ENCODE measurements at places on chromosomes 1 and 21.

- no peak for DNase-seq
Measured at GRCh38 chr1:51952638-51953037, 37.9 kb downstream of the RAB3B start.

GRCh38 chr1:67892476-67893125 lies 59.3 kb upstream of the GNG12 start:
- DNase-seq: no peak

DNA sequence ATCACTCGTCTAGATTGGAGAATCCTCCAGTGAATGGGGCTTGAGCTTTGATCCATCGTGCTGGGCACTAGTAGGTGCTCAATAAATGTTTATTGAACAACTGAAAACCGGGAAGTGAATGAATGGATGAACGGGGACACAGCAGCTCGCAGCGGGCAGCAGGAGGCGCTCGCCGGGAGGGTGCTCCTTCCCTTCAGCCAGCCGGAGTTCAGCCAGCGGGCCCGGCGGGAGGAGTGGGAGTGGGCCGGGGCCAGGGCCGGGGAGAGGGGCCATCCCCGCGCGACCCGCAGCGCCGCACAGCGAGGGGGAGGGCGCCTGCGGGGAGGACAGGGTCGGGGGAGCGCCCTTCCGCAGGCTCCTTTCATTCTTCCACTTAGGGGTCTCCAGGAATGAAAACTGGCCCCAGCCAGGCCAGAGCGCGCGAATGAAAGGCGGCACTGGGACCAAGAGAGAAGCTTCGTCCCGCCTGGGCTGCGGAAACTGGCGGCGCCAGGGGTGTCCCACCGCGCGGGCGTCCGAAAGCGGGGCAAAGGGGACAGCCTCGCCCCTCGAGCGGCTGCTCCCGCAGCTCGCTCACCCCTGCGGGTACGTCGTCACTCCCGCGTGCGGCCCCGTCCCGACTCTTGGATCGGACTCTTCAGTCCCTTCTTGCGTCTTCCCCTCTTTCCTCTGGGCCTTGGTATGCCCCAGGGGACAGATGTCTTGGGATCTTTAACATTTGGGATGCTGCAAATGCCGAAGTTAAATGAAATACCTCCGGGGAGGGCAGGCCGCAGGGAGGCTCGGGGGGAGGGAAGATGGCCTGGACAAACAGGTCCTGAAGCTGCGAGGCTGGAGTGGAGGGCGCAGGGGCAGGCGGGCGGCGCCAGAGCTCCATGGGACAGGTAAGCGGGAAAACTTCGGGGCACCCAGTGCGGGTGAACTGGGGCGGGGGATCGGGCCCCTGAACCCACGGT lies 3.6 kb upstream of the INAVA start:
- no peak for DNase-seq

DNA sequence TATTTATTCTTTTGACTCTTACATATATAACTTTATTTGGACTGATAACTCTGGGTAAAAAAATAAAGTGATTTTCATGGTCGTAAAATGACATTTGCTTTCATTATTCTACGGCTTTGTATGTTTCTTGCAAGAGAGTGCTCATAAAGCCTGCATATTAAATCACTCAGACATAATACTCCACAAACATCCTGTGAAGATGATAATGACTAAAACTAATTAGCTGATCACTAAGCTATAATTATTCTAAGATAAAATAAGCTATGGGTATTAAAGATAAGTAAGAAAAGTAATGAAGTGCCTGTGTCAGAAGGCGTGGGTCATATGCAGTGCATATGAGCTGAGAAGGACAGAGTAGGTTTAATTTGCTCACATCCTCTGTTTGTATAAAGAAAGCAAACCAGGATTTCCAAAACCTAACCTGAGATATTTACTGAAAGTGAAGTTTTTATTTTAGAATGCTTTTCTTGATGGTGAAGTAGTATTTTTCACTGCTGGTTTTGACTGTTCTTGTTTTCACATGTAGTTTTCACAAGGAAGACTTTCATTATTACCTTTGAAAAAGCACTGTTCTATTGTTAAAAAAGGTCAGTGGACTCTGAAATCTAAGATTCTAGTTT lies 278.8 kb downstream of the AMY1C start:
- DNase-seq: no peak

- DNase-seq: no peak
Measured at GRCh38 chr1:157274698-157275534, 136.7 kb upstream of the ETV3 start.

DNA sequence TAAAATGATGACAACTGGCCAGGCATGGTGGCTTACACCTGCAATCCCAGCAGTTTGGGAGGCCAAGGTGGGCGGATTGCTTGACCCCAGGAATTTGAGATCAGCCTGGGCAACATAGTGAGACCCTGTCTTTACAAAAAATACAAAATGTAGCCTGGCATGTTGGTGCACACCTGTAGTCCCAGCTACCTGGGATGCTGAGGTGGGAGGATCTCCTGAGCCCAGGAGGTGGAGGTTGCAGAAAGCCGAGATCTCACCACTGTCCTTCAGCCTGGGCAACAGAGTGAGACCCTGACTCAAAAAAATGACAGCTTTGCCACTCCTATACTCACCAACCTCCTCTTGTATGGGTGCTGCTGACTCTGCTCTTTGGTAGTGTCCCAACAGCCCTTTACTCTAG lies 18.6 kb downstream of the SYT11 start:
- DNase-seq: no peak

GRCh38 chr1:119333163-119333896 lies 35.3 kb upstream of the HAO2 start:
- DNase-seq: no peak

GRCh38 chr1:203028784-203029553 lies 2.7 kb downstream of the PPFIA4 start:
- no peak for DNase-seq

DNA sequence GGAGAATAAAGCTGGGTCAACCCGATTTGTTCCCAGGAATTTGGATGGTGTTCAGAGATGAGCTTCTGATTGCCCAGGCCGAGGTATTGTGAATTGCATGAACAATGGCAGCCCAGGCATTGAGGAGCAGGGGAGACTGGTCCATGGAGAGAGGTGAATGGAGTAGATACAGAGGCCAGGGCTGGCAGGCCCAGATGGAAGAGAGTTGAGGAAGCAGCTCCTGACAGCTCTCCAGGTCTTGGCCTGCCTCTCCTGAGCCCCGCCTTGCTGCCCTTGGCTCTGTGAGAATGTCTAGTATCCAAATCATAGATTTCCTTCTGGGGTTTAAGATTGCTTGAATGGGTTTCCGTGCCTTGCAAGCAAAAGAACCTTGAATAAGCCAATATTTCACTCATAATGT lies 11.5 kb downstream of the ABCA4 start:
- DNase-seq: no peak

GRCh38 chr1:98086156-98086555 lies 165.3 kb upstream of the DPYD start:
- no peak for DNase-seq

DNA sequence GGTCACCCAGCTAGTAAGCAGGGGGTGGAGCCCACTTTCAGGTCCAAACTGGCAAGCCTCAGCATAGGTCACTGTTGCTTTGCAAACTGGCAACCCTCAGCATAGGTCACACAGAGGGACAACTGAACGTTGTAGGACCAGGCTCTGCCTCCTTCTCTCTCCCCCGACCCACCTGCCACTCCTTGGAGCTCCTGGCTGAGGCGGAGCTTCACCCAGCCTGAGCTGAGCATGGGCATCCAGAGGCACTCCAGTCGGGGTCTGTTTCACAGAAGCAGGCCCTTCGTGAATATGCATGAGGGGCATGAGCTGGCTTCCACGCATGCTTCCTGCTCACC lies 24.2 kb downstream of the CAPZB start:
- no peak for DNase-seq

GRCh38 chr1:242602001-242602400 lies 77.5 kb upstream of the PLD5 start:
- DNase-seq: no peak

- DNase-seq: no peak
Measured at GRCh38 chr1:85585799-85586198, 5.2 kb downstream of the CCN1 start.

- no peak for DNase-seq
Measured at GRCh38 chr21:15221799-15222386, 157.1 kb upstream of the NRIP1 start.

DNA sequence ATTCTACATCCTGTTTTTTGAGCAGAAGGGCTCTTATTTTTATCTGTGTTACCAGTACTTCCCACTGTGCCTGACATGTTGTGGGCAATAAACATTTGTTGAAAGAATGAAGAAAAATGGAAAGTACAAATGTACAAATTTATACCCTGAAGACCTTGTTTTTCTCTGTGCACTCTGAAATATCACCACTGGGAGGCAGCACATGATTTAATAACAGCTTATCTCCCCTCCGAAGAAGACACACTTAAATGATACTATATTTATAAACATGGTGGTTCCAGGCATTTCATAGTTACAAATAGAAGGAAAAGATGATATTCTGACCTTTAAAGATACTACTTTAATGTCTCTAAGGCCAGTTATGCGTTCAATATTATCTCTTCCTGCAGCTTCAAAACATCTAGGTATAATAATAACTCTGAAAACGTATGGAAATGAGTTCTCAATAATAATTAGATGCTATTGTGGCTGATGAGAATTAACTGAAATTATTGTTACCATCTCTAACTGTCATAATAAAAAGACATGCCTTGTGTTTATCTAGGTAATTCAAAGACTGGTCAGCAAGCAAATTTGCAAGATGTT lies 12.8 kb downstream of the DYNLT5 start:
- peak; percentile 25 for DNase-seq

DNA sequence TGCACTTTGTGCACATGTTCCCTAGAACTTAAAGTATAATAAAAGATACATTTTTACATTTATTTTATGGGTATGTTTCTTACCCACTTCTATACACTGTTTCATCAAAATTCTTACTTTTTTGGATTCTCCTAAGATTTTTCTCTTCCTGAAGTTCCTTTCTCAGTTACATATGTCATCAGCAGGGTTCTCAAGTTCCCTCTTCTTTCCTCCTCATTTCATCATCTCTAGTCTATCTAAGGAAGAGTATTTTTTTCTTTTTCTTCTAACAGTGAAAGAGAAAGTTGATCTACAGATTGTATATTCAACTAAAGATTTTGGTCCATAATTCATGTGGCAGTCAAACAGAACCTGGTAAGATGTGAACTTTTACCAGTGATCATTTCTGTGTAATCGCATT lies 41.2 kb upstream of the CYYR1 start:
- DNase-seq: no peak

- no peak for DNase-seq
Measured at GRCh38 chr1:227661495-227661894, 73.6 kb downstream of the JMJD4 start.

GRCh38 chr1:227544067-227545050 lies 19.0 kb upstream of the ZNF678 start:
- DNase-seq: no peak

DNA sequence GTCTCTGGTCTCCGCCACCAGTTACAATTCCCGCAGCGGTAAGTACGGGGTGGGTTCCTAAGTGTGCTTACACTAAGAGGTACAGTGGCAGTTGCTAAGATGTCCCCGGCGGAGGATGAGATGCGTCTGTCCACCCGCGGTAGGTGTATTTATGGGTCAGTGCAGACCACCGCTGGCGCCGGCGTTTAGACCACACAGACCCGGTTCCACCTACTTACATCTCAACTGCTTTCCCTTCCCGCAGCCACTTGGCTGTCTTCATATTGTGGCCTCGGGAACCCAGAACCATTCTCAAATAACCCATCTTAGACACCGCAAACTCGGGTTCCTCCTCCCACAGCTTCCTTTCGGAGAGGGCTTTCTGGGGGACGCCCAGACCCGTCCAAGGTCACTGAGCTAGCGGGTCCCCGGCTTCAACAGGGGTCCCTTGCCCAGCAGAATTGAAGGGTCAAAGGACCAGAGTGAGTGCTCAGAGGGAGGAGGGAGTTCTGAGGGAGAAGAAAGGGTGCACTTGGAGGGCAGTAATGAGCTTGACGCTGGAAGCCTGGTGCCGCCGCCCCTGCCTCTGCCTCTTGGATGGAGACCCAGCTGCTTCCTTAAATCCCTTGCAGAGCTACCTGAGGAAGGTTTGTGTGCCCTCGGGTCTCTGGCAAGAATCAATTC lies 8.6 kb downstream of the NR5A2 start:
- DNase-seq: no peak

DNA sequence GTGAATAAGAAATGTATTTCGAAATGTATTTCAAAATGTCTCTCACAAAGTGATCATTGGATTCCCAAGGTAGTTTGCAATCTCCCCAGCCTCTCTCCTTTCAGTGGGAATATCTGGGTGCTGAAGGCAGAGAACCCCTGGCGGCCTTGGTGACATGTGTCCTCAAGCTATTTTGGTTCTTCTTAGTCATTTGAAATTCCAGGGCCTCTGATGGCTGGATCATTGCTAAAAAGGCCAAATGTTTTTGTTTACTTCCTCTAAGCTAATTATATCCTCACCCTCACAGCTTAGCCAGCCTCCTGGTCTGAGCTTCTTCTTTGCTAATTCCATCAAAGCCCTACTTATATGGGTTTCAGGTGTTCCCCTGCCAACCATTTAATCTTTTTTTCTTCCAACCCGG lies 71.2 kb downstream of the LRRC40 start:
- no peak for DNase-seq

- DNase-seq: no peak
Measured at GRCh38 chr1:43436371-43436770, 17.4 kb downstream of the HYI start.

DNA sequence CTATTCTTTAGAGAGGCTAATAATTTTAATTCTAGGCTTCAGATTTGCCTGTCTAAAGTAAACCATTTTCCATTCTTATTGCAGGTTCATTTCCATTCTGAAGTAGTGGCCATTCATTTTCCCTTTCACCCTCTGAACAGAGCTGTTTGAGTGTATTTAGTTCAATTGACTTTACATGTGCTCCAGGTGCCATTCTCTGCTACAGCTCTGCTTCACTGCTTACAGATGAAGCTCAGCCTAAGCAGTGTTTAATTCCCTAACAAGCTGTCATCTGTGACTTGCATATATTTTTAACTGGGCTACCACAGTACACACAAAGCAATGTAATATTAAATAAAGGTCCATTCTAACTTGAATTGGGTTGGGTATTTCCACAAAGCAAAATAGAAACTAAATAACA lies 1031.6 kb downstream of the KCNT2 start:
- DNase-seq: no peak
